Stomach (tissue), 19 donors: ENCODE measurements at places on chromosomes 3 and 15. TPM values are rescaled to one million over a fixed set of nuclear protein-coding genes. Genes with fewer than 3 reads are reported as not detected.

Gene EAF2
- total RNA-seq = not detected

Gene CKMT1A
- 50.6 TPM for total RNA-seq

DNA sequence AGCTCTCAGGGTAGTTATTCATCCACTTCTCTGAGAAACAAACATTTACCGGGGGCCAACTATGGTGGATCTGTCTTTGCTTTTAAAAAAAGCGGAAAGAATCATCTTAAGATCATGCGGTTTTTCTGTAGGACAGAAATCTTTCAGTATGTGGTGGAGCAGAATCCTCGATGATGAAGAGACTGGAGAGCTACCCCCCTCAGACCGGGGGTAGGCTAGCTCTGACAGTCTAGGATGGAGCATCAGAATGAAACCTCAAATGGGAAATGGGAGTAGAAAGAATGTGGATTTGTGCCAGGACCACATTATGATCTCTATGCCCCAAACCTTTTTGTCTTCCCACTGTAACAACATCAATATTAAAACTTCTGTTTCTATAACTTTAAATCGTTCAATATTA lies 30.3 kb downstream of the TPRG1 start:
- no peak for DNase-seq

GRCh38 chr3:133805702-133806475 lies at the start of gene SRPRB:
TSS of gene SRPRB (plus strand) at chr3:133805815. CDS start at chr3:133805849, 34 bp downstream.
- peak; percentile 96 for DNase-seq

DNA sequence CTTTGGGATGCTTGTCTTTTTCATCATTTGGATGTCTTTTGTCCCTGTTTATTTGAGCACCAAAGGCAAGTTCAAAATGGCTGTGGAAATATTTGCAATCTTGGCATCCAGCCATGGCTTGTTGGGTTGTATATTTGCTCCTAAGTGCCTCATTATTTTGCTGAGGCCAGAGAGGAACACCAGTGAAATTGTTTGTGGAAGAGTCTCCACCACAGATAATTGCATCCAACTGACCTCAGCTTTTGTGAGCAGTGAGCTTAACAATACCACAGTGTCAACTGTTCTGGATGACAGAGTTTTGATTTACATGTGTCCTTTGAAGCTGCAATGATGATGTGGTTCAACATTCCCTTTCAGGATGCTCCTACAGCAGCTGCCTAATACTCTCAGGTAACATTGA lies 83.0 kb upstream of the KCNAB1 start:
- DNase-seq = no peak

- no peak for DNase-seq
Measured at GRCh38 chr3:111749171-111750170, 109.6 kb upstream of the PHLDB2 start.

Gene PP2D1
- total RNA-seq = not detected

Gene SPPL2A
- total RNA-seq = 74.1 TPM

Gene CHRM5
- total RNA-seq = not detected

Gene ANKRD63
- total RNA-seq = not detected

DNA sequence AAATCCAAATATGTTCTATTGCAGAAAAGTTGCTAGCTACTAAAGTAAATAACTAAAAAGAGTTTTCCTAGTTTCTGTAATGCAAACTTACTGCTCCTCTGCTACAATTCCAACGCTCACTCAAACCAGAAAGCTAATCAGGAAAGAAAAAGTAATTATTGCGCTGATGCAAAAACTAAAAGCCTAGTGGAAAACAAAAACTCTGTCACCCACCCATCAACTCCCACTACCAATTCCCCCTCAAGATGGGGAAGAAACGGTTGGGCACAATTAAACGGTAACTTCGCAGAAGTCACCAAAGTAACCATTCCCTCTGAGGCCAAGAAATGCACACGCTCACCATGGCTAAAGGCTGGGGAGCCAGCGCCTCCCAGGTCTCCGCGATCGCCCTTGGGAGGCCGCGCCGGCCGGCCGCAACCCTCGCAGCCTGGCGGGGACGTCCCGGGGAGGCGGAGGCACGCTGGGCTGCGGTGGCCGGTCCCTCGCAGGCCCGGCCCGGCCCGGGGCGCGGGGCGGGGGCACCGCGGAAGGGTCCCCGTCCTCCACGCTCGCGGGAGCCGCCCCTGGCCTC lies 684 bp downstream of the SLTM start:
- DNase-seq = peak; percentile 54

DNA sequence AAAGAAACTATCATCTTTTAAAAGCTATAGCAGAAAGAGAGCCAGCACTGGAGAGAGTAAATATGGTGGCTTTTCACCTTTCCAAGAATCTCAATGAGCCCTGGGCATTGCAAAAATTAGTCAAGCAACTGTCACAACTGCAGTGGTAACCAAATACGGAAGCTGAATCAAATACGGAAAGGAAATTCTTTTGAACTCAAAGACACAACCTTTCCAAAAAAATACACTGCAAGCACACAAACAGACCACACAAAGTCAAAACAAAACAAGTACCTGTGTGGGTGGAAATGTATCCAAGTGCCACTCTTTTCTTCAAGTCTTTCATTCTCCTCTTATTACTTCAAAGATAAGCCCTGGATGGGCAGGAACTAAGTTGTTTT lies 17.6 kb downstream of the VGLL4 start:
- DNase-seq = no peak

Gene GOLGA6B
- total RNA-seq = not detected

Gene SLC9C1
- total RNA-seq = not detected

DNA sequence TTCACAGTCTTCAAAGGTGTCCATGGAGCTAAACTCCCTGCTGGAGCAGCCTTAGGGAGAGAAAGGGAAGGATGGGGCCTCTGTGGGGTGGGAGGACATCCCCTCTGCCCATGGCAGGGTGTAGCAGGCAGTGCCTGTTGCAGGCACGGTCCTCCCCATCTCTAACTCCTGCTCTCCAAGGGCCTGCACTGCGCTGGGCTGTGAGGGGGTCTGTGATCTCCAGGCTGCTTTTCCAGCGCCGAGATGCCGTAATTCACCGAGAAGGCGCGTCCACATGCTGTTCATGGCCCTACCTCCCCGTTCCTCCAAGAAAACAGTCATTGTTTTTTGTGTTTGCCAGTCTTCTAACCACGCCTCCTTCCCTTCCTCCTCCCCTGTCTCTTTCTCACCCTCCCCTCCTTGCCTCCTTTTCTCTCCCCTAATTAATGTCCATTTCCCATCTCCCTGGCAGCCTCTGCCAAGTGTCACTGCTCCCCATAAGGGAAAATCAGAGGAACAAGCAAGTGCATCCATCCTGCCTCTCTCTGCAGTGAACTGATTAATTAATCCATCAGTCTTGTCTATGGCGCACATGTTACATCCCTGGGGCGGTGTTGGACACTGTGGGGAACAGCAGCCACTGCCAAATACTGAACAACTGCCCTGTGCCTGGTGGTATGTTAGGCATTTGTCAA lies 17.7 kb upstream of the LAMP3 start:
- DNase-seq = no peak

GRCh38 chr15:63701365-63701764 lies 104.2 kb downstream of the FBXL22 start:
- DNase-seq = no peak
